ENCODE measurements at places on chromosomes 6 and 20. TPM values are rescaled to one million over a fixed set of nuclear protein-coding genes. Genes with fewer than 3 reads are reported as not detected.

Gene CTAGE9
- total RNA-seq: not detected

Gene ISM1
- 0.32 TPM for total RNA-seq

Gene PHACTR1
- 50.7 TPM for total RNA-seq

Gene SLC25A27
- 13.6 TPM for total RNA-seq

Gene HMGCLL1
- total RNA-seq: 6.3 TPM

Gene LCA5
- total RNA-seq: 5.3 TPM

Gene MLN
- total RNA-seq: not detected

Data from glutamatergic neuron (in vitro differentiated cells).